ENCODE measurements at places on chromosomes 2 and 18.

DNA sequence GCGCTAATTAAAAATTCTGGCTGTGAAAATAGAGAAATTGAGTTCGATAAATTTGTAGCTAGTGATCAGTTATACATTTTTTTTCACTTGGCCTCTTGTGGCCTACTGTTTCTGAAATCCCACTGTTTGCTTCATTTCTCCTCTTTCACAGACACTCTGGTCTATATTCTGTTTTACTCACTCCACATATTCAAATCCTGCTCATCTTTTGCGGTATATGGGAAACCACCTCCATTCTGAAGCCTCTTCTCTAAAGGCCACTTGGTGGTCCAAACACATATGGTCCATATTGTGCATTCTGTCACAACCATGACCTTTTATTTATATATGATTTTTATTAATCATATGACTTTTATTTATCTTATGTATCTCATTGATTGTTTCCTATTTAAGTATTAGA lies 67.0 kb downstream of the MYO1B start:
- no peak overlapping the region for H3K27ac ChIP-seq
- H3K4me3 ChIP-seq = no peak overlapping the region
- H3K4me1 ChIP-seq = no peaks in the 10 kb centered on the region
- H3K36me3 ChIP-seq = no peaks in the 10 kb centered on the region
- DNase-seq = no peak
- H3K27me3 ChIP-seq = no peaks in the 10 kb centered on the region

DNA sequence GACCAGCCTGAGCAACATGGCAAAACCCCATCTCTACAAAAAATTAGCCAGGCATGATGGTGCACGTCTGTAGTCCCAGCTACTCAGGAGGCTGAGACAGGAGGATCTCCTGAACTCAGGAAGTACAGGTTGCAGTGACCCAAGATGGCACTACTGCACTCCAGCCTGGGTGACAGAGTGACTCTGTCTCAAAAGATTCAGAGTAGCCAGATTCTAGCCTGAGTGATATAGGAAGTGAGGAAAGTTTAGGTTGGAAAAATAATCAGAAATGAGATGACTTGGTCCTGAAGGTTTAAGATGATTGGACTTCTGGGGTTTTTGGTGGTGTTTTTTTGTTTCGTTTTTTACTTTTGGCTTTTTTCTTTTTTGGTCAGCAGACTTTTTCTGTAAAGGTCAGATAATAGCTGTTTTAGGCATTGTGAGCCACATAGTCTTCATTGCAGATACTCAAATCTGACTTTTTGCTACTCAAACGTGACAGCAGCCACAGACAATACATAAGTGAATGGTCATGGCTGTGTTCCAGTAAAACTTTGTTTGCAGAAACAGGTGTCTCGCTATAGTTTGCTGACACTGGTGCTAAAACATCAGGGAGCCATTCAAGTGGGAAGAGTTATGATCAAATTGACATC lies 104.1 kb upstream of the UBXN4 start:
- H3K36me3 ChIP-seq = no peaks in the 10 kb centered on the region
- no peak overlapping the region for H3K27ac ChIP-seq
- DNase-seq = no peak
- H3K27me3 ChIP-seq = no peaks in the 10 kb centered on the region

GRCh38 chr2:58900246-58901027 lies 659.3 kb upstream of the FANCL start:
- no peaks in the 10 kb centered on the region for H3K36me3 ChIP-seq
- DNase-seq = no peak
- H3K4me1 ChIP-seq = no peaks in the 10 kb centered on the region
- H3K4me3 ChIP-seq = no peak overlapping the region
- no peaks in the 10 kb centered on the region for H3K27me3 ChIP-seq

- no peak overlapping the region for H3K27ac ChIP-seq
- H3K4me3 ChIP-seq = no peak overlapping the region
- no peaks in the 10 kb centered on the region for H3K4me1 ChIP-seq
- H3K27me3 ChIP-seq = no peaks in the 10 kb centered on the region
- DNase-seq = no peak
Measured at GRCh38 chr2:35932276-35932963, 423.2 kb upstream of the CRIM1 start.

- H3K27ac ChIP-seq = no peak overlapping the region
- no peak overlapping the region for H3K4me3 ChIP-seq
- H3K27me3 ChIP-seq = no peaks in the 10 kb centered on the region
Measured at GRCh38 chr2:191571163-191571769, 106.7 kb upstream of the NABP1 start.
